ENCODE measurements at places on chromosomes 3 and 15.

- DNase-seq, result no peak
These were observed 23.5 kb downstream of the OCA2 start for GRCh38 chr15:28075573-28075972.

- DNase-seq, result no peak
These were observed 79.6 kb downstream of the CRYGS start for GRCh38 chr3:186464424-186465093.

DNA sequence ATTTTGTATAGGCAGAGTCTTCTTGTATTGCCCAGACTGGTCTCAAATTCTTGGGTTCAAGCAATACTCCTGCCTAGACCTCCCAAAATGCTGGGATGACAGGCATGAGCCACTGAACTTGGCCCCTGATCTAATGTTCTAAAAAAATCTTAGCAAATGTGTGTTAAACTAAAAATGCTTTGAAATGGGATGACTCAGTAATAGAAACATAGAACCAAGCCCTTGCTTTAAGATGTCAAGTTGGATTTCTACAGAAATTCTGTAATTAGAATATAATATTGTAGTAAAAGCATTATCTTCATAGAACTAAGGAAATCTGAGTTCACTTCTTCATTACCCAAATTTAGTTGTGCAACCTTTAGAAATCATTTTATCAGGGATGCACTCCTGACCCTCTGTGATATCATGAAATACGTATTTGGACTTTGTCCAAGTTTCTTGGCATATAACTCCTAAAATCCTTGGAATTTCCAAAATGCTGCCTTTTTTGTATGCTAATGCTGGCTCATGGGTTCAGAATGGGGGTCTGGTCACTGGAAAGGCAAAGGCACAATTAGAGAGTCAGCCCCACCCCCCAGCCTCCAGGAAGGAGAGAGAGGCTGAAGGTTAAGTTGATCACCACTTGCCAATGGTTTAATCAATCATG, 217.3 kb downstream of the TP63 start:
- no peak for DNase-seq

DNA sequence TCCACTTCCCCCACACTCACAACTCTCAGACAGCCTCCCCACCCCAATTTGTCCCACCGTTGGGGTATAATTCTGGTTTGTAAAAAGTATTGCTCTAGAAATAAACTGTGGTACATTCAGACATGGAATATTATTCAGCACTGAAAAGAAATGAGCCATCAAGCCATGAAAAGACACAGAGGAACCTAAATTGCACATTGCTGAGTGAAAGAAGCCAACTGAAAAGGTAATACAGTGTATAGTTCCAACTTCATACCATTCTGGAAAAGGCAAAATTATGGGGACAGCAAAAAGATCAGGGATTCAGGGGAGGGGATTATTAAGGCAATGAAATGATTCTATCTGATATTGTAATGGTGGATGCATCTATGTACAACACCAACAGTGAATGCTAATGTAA, 10.5 kb downstream of the ANXA2 start:
- DNase-seq, result no peak

DNA sequence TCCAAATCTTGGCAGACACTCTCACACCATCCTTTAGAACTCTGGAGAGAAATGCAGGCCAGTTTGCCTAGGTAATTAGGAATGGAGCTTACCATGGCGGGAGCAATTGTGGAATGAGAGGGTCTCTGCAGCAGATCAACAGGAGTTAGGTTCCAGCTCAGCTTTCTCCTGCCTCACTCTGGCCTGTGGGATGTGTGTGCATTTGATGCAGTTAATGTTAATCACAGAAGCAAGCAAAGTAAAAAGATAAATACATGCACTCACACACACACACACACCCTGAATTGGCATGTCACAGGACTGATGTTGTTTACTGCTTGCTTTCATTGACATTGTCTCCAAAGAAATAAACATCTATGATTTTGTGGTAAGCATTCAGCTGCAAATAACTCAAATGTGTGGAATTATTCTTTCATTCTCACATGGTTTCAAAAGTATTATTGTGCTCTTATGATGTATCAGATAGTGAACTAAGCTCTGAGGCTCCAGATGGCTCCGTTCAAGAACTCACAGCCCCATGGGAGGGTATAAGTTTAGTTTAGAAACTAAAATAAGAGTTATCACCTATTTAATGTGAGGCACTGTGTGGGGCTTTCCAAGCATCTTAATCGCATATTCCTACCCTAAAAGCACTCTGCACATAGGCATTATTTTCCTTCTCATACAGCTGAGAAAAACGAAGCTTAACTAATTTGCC, 31.3 kb upstream of the BFSP2 start:
- no peak for DNase-seq

GRCh38 chr3:87082796-87083440, 92.0 kb upstream of the VGLL3 start:
- no peak for DNase-seq

- DNase-seq, result no peak
These were observed 15.6 kb downstream of the SEMA3F start for GRCh38 chr3:50170689-50171088.

DNA sequence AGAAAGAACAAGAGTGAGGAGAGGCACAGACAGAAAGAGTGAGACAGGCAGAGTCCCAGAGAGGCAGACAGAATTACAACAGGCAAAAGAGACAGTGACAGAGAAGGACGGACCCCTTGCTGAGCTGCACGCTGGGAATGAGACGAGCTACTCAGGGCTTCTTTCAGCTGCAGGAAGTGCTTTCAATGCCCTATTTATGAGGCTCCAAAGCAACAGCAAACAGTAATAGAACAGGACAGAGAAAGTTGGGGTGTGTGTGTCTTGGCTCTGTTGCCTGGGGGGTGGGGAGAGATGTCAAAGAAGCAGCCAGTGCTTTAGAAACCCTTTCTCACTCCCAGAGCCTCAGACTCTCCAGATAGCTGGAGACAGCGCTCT, 502 bp upstream of the TIMP4 start:
- DNase-seq, result no peak

- DNase-seq, result no peak
These were observed 98.7 kb downstream of the SLCO3A1 start for GRCh38 chr15:91952216-91952615.

DNA sequence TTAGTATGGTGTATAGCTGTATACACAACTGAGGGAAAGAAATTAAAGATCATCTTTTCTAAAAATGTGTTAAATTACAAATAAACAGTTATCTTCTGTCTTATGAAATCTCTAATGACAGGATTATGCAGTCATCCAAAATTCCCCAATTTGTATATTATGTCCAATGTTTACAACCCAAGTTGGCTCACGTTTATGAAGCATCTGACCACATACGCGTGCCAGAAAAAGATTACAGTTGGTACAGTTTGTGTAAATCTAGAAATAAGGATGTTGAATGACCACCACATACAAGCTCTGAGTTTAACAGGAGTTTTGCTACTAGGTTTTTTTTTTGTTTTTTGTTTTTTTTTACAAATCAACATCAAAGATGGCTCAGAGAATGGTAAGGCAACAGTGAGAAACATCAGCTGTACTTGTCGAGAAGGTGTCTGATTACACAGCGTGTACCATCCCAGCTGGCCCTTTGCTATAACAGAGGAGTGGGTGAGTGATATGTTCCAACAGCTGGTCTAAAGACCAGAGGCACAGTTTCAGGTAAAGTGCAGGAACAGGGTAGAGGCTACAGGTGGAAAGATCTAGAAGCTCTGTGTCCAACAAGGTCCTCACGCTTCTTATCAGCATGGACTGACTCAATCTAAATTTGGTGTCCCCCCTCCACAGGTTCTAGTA, 47.1 kb downstream of the USF3 start:
- DNase-seq, result no peak

GRCh38 chr3:15427182-15427880, at the start of the genes EAF1 and METTL6:
Gene EAF1 (plus strand): TSS chr3:15427598. CDS start chr3:15427780, 182 bp downstream.
Gene METTL6 (minus strand): TSS chr3:15427544. CDS start chr3:15426511, 1,033 bp downstream.
- DNase-seq, result peak; percentile 82

GRCh38 chr3:197555281-197556261, at the start of gene BDH1:
Gene BDH1 (minus strand): TSS chr3:197555968. CDS start chr3:197546443, 9,525 bp downstream.
- DNase-seq, result peak; percentile 49

- no peak for DNase-seq
These were observed 6.3 kb upstream of the HES1 start for GRCh38 chr3:194129581-194130133.

- no peak for DNase-seq
These were observed 65.8 kb downstream of the MYO5A start for GRCh38 chr15:52462806-52463360.

DNA sequence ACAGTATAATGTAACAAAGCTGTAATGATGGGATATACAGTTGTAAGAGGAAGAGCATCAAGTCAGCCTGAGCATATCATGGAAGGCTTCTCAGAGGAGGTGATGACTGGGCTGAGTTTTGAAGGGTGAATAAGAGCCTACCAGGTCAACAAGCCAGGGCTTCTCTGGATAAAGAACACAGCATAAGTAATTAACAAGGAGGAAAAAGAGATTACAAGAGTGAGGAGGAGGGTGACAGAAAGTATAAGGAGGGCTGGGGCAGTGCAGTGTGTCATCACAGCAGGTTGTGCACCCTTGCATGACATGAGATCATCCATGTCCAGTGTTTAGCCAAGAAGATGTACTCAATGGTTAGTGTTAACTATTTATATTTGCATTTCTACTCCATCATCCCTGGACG, 16.9 kb upstream of the SPATA12 start:
- no peak for DNase-seq

GRCh38 chr15:68348081-68348480, 70.5 kb downstream of the FEM1B start:
- DNase-seq, result no peak

GRCh38 chr3:117011687-117012250, 302.2 kb downstream of the TUSC7 start:
- DNase-seq, result no peak

DNA sequence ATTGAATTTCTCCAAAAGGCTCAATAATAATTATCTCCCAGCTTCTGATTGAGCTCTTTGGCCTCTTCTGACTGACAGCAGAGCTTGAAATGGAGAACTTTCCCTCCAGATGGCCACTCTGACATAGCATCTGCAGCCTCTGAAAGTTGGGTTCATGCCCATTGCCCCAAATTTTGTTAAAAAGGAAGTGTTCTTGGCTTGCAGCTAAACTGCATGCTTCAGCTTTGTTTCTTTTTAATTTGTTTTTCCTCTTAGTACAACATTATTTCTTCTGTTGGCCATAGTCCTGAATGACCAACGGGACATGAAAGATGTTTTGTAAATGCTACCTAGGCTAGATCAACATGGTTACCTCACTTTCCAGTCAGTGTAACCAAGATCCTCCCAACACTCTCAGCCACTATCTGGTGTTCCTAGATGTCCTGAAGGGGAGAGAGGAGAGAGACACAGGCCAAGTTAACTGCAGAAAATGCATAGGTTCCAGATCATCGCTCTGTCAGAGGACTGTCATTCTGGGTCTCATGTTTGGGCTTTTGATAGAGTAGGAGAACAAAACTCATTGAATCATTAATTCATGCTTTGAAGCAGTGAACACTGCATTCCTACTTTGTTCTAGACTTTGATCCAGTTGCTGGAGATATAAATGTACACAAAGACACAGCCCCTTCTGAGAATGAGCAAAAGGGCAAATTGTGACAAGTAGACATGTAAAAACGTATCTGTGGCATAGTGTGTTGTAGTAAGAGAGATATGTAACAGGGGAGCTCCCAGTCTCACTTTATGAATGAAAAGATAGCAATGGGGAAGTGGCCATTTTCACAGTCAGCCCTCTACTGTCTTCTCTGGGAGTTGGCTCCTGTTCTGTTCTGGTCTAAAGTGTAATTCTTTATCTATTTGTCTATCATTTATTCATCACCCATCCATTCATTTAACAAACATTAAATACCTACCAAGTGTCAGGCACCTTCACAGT, 156.2 kb downstream of the ZNF621 start:
- DNase-seq, result no peak

GRCh38 chr15:85627213-85627935, 167.4 kb downstream of the KLHL25 start:
- DNase-seq, result no peak

DNA sequence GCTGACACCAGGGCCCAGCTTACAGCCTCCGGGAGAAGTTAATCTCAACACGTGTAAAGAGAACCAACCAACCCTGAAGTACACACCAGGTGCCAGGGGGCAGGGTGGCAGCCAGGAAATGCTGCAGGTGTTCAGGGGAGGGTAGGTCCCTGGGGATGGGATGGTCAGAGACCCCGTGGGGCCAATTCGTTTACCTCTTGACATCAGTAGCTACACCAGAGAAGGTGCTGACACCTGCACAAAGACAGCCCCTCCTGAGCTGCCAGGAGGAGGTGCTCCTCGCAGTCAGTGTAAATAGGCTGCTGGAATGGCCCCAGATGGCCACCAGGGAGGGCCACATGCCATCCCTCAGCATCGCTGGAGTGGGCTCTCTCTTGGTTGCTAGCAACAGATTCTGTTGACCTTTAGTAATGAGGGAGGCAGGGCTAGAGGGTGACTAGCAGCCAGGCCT, 52.8 kb downstream of the CORO2B start:
- DNase-seq, result no peak

GRCh38 chr3:37096975-37097374, 77.4 kb downstream of the LRRFIP2 start:
- no peak for DNase-seq

DNA sequence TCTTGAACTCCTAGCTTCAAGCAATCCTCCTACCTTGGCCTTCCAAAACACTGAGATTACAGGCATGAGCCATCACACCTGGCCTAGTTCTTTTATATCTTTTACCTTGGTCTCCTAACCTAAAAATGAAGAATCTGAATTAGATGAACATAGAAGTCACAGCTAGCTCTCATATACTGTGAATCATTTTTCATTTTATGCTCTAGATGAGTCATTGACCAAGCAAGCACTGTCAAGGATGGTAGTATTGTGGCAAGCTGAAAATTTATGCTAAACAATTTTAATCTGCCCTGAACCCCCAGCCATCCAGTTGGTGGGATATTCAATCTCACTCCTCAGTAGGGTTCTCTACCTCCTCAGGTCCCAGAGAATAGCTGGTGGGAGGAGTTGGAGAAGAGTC, 48.3 kb upstream of the DNAJC13 start:
- DNase-seq, result no peak

GRCh38 chr3:12903000-12903800, 61.8 kb upstream of the RPL32 start:
- no peak for DNase-seq

DNA sequence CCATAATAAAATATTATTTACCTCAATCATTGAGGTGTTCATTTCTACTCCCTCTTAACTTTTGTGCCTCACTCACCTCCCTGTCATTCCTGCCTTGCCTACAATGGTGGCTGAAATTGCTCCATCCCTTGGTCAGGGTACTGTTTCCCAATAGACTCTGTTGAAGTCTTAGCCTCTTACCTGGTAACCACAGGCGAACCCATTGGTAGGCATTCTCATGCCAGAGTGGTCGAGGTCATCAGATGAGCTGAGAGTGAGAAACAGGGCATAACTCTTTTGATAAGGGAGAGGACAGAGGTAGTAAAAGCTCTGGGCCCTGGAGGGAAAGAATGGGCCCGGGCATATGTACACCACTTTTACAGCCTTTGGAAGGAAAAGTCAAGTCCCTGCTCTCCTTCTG, 265.6 kb downstream of the ARRDC4 start:
- DNase-seq, result no peak

DNA sequence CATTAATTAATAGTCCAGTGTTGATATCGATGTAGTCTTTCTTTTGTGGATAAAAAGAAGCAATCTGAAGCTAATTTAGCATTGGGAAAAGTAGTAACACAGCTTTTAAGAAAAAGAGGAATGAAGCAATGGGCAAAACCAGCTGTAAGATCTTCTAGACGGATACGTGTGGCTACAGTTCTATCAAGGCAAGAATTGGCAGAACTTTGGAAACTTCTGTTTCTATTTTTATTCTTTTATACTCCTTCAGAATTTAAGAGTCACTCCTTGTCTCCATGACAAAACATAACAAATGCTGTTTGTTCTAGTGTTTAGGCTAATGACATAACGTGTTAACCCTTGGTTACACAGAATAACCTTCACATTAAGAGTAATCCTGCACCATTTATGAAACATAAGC, 289.2 kb downstream of the ROBO2 start:
- no peak for DNase-seq

- DNase-seq, result no peak
These were observed 463.5 kb downstream of the FOXP1 start for GRCh38 chr3:71120012-71120411.
